ENCODE measurements at places on chromosomes 2 and 18.
A peak's percentile ranks its signal among the peaks of the same experiment; 100 is the strongest.

- peak; percentile 5 for DNase-seq
Observed at GRCh38 chr2:88671786-88672427, 19.6 kb upstream of the RPIA start.

- no peak for DNase-seq
Observed at GRCh38 chr2:30865243-30865642, 58.0 kb upstream of the CAPN13 start.

GRCh38 chr2:23349508-23349907 lies 35.5 kb upstream of the KLHL29 start:
- DNase-seq: no peak

- no peak for DNase-seq
Observed at GRCh38 chr2:144529841-144530240, 9.9 kb upstream of the ZEB2 start.

- DNase-seq: no peak
Observed at GRCh38 chr2:96524482-96525210, 11.9 kb upstream of the ARID5A start.

DNA sequence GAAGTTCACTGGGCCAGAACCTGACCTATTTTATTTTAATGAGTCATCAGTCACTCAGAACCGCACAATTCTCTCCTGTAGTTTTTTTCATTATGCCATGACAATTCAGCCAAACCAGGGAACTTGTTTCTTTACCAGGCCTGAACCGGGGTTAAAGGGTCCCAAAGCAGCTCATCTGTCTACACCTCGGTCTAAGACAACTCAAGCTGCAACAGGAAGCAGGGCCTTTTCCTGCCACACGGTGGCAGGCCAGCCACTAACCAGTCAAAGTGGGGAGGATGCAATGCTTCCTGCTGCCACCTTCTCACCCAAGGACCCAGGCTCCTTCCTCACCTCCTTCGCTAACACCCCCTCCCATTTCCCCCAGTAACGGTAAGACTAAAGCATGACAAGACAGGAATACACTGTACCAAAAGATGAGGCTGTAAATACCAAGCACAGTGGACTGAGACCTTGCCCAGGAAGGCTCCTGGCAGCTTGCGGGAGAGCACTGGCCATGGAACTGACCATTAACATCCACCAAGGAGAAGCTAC lies 56.7 kb upstream of the ACKR3 start:
- DNase-seq: no peak

DNA sequence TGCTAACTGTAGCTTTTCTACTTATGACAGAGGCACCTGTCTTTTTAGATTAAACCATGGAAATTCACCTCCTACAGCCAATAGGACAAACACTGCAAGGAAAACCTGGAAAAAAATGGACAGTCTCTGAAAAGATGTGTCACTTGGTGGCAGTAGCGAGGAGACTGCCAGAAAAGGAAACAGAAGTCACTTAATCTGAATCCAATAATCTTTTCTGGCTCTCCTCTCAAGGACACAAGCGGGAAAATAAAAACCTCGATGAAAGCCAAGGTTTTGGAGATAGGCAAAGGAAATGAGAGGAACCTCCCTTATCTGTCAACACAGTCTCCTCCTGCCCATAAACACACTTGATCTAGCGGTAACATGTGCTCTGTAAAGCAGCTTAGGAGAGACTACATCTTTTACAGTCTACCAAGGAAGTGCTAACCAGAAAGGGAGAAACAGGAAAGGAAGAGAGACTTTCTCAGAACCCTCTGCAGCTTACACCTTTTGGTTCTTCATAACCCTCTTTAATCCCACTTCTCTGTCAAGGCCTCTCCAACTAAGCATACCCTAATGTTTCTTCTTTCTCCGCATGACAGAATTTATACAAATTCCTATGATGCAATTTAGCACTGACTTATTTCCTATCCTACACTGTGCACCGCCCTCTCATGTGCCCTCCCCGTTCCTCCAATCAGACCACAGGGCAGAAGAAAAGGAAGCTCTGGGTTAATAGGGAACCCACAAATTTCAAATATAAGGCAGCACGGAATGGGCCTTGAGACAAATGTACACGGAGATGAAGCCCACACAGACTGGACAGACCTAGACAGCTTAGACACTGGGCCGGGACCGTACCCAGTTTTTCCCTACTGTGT lies 52.8 kb downstream of the CLASP1 start:
- DNase-seq: no peak

- no peak for DNase-seq
Observed at GRCh38 chr18:47260120-47260923, 8.9 kb upstream of the SKOR2 start.

DNA sequence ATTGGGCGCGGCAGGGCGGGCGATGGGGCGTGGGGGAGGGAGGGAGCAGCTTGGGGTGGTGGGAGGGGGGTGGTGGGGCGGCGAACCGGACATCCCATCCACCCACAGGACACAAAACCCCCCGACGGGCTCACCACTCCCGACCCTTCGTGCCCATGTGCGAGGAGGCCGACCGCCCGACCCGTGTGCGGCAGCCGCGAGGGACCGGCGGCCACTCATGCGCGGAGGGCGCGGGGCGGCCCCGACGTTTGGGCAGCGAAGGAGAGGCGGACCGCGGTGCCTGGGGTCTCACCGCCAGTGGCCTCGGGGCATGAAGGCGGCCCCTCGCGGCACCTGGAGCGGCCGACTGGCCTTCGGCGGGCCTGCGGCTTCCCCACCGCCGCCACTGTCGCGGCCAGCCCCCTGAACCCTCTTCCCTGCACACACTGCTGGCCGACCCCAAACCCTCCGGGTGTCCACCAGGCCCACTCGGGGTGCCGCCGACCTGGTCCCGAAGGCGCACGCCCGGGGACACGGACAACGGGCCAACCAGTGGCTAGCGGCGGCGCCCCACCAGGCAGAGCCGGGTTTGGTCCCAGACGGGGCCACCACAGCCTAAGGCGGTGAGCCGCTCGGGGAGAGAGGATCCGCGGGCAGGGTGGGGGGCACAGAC lies 94.6 kb upstream of the ANKRD30BL start:
- DNase-seq: no peak

- no peak for DNase-seq
Observed at GRCh38 chr2:214772443-214773015, 37.0 kb downstream of the BARD1 start.

- no peak for DNase-seq
Observed at GRCh38 chr2:181675254-181675653, 5.1 kb downstream of the NEUROD1 start.

DNA sequence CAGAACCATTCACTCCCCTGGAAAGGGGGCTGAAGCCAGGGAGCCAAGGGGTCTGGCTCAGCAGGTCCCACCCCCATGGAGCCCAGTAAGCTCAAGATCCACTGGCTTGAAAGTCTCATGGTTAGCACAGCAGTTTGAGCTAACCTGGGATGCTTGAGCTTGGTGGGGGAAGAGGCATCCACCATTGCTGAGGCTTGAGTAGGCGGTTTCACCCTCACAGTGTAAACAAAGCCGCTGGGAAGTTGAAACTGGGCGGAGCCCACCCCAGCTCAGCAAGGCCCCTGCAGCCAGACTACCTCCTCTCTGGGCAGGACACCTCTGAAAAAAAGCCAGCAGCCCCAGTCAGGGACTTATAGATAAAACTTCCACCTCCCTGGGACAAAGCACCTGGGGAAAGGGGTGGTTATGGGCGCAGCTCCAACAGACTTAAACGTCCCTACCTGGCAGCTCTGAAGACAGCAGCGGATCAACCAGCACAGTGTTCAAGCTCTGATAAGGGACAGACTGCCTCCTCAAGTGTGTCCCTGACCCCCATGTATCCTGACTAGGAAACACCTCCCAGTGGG lies 14.7 kb upstream of the TTC32 start:
- no peak for DNase-seq

DNA sequence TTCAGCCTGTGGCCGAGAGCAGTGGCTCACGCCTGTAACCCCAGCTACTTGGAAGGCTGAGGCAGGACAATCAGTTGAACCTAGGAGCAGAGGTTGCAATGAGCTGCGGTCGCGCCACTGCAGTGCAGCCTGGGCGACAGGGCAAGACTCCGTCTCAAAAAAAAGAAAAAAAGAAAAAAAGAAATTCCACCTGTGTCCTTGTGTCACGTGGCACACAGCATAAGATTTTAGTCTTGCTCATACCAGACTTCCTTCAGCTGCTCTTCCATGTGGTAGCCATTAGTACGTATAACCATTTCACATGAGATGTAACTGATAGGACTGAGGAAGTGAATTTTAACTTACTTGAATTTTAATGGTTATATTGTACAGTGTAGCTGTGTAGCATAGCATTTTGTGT lies 4.0 kb downstream of the NOP58 start:
- DNase-seq: no peak

DNA sequence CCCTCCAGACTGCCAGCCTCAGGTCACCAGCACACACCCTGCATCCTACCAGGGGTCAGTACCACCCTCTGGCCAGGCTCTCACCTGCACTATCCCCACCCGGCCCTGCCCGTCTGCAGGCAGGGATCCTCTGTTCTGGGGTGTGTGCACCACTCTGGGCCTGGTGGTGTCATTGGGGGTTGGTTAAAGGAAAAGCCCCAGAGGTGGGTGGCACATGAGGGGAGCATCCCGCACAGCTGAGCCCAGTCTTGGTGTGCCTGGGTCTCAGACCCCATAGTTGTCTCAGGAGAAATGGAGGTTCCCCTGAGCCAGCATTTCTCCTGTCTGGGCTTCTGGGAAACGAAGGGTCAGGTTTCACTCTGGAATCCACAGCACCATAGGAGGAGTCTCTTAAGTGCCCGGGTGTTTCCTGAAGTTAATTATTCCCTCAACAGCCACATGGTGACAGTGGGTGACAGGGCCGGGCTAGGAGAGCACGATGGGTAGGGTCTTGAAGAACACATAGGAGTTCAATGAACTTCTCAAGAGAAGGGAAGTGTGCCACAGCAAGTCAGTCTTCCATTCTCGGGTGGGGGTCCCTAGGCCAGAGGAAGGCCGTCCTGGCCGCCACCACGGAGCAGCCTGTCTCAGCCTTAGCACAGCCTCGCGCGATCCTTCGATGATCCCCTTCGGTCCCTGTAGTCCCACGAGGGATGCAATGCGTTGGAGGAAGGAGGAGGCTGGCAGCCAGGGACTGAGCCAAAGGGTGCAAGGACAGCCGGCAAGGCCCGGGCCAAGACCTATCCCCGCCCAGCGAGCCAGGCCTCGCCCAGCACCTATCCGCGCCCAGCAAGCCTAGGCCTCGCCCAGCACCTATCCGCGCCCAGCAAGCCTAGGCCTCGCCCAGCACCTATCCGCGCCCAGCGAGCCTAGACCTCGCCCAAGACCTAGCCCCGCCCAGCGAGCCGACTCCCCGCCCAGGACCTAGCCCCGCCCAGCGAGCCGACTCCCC lies 1.1 kb upstream of the FARP2 start:
- DNase-seq: peak; percentile 75

- no peak for DNase-seq
Observed at GRCh38 chr2:238702276-238703052, 145.4 kb upstream of the TWIST2 start.

- no peak for DNase-seq
Observed at GRCh38 chr2:47782381-47782670, 619 bp upstream of the MSH6 start.

DNA sequence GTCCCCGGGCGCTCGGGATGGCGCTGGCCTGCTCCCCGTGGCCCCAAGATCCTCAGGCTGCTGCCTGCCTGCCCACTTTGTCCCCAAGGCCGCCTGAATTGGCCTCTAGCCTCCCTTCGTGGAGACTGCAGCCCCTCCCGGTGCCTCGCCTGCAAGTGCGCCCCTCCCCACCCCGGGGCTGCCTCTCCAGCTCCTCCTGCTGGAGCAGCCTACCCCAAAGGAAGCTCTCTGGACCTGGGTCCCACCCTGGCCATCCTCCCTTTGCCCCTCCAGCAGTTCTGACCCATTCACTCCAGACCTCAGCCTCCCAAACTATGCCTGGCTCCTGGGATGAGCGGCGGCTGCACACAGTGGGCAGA lies 6.2 kb downstream of the ESPNL start:
- DNase-seq: no peak
